ENCODE measurements at places on chromosomes 5 and 9. TPM values are rescaled to one million over a fixed set of nuclear protein-coding genes. Genes with fewer than 3 reads are reported as not detected.

DNA sequence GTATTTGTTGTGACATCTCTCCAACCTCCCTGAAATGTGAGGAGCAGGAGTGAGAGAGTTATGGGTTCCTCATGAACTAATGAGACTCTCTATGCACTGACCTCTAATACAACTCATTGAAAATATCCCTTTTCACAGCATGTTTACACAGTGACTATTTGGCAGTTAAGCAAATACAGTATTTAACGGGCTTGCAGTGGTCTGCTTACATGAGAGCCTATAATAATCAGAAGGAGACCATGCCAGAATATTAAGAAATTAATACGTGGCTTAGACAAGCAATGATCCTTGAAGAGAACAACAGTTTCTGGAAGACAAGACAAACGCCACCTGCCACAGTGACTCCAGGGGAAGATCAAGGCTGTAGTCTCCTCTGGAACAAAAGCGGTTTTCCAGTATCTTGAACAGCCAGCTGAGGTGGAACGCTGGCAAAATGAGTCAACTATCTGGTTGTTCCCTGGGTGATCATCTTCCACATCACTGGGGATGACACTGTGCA lies 424.5 kb downstream of the DMAC1 start:
- no peak for DNase-seq

GRCh38 chr5:142576804-142577203 lies 109.1 kb downstream of the FGF1 start:
- DNase-seq, result no peak

GRCh38 chr5:68077349-68077894 lies 138.1 kb upstream of the PIK3R1 start:
- DNase-seq, result no peak

GRCh38 chr9:17795744-17796143 lies 216.9 kb downstream of the SH3GL2 start:
- DNase-seq, result no peak

GRCh38 chr5:142939884-142940283 lies 169.7 kb downstream of the ARHGAP26 start:
- no peak for DNase-seq

DNA sequence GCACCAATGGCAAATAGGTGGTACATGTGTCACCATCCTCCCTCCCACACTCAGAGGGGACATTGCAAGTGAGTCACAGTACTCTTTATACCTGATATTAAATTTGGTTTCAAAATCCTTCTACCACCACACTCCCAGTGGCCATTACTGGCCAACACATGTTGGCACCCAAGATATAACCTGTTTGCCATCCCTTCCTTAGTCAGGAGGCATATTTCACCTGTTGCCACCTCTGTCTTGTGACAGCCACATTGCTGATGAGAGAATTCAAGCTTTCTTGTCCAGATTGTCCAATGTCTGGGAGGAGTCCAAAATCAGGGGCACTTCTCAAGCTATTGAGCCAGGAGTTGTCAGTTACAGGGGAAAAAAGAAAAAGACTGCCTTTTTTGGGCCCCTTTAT lies 80.2 kb upstream of the WWC1 start:
- no peak for DNase-seq

DNA sequence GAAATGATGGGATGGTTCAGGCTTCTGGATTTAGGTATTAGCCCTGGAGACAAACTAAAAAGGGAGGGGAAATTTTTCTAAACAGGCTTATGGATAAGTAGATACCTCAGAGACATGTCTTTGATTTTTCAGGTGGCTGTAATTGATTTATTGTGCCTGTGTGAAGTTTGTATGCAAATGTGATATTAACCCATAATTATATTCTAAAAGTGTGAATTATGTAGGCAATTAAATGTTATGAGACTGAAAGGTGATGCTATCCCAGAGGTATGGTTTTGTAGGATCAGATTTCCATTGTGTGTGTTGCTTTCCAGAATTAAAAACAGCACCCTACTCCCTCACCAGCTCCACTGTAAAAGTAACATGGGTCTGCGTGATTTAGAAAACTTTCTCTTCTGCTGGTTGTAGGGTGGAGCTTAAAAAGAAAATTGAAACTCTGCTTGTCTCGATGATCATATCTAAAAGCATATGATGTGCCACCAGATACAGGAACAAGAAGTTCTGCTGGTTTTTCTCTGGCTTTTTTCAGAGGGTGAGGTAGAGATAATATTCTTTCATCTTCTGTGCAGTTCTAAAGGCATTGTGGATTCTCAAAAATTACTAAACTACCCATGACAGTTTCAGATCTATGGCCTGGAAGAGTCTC lies 71.8 kb upstream of the TAF11L2 start:
- no peak for DNase-seq

- peak; percentile 26 for DNase-seq
Observed at GRCh38 chr5:137292461-137293027, 206.6 kb downstream of the SPOCK1 start.

DNA sequence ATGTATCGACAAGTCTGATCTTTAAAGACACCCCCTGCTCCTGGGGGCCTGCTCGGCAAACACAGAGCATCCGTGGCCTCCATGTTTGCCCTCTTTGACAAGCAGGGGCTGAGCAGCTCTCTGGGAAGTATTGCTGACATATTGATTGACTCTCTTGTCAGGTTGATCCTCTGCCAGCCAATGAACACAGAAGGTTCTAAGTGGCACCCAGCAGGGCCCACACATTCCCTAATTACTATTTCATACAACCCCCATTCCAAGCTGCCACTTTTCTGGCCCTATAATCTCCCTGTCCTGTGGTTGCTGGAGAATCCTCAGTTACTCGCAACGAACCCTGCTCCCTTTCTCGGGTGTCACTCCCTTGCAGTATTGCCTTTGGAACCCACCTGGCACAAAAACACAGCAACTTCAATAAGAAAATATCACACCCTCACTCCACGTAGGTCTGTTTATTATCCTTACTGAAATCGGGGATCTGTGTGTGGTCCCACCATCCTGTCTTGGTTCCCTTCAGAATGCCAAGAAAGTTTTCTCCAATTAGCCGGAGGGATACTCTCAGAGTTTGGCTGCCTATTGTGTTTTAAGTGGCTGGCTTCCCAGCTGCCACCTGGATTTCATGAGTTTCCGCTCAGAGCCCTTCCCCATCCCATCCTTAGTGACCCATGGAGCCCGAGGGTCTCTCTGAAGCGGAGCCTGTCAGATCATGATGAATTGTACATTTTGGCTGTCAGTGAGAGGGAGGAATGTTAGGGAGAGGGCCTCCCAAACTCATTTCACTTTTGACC lies 249.0 kb upstream of the WWC1 start:
- DNase-seq, result no peak

MZB1 gene
- 12.2 TPM for total RNA-seq

SPATA9 gene
- not detected for total RNA-seq

CCDC127 gene
- total RNA-seq, result 3.9 TPM

ZNF346 gene
- 14.5 TPM for total RNA-seq
